ENCODE measurements at places on chromosomes 5 and 9.

DNA sequence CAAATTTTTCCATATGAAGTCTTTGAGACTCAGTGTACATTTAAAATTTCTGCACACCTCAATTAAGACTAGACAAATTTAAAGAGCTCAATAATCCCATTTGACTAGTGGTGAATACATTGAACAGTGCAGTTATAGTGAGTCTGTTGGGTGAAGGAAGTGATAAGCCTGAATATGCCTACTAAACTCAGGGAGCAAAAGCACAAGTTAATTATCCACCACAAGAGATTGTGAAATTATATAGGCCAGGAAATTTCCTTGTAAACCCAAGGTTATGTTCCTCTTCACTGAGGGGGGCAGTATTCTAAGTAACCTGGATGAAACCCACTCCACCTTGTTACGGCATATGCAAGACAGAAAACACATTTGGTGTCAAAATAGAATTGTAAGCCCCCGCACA lies 612.9 kb upstream of the DAB2 start:
- no peak for DNase-seq

- no peak for DNase-seq
Observed at GRCh38 chr5:1708592-1709141, 91.0 kb downstream of the MRPL36 start.

GRCh38 chr5:75659791-75660450 lies 48.7 kb downstream of the ANKDD1B start:
- no peak for DNase-seq

DNA sequence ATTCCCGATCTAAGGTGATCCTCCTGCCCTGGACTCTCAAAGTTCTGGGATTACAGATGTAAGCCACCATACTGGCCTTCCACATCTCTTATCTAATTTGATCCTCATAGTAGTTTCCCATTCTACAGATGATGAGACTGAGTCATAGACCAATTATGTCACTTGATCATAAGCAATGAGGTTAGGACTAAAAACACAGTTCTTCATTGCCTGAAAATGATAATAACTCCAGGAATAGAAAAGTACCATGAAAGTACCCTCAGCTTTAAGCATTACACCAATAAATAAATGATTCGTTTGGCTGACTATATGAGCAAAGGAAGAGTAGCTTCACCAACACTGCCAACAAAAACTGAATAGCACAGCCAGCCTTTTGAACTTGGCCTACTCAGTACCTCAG lies 389.5 kb downstream of the ACTL7B start:
- no peak for DNase-seq

DNA sequence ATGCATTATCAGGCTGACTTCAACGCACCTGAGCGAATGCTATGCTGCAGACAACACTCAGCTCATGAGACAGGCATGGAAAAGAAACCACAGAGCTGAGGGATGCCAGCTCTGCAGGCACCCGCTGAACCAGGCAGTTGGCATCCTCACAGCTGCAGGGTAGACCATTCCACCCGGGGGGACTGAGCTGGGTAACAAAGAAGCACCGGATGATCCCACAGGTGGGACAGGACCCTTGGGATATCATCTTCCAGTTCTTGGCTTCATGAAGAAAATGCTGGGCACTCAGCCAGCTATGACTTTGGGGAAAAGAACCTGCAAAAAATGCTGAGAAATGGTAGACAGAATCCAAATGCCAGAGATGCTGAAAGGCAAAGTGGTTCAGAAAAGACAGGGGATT lies 9.6 kb downstream of the EPB41L4B start:
- no peak for DNase-seq

DNA sequence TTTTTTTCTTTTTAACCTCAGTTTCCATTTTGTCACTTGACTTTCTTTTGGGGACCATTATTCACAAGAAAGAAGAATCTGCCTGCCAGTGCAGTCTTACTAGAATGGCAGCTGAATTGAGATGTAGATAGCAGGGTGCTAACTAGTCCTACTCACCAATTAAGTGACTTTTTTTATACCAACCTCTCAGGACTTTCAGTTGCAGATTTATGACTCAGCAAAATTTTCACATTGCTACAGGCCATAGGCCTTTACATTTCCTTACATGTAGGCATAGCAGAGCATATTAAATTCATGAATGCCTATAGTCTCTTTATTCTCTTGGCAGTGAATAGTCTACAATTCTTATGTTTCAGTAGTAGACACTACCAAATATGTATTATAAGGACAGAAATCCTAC lies 54.0 kb upstream of the FKTN start:
- DNase-seq = peak; percentile 15

GRCh38 chr9:127570533-127571111 lies 41.5 kb upstream of the STXBP1 start:
- DNase-seq = no peak

- DNase-seq = no peak
Observed at GRCh38 chr5:123808461-123809380, 296.7 kb downstream of the CSNK1G3 start.

DNA sequence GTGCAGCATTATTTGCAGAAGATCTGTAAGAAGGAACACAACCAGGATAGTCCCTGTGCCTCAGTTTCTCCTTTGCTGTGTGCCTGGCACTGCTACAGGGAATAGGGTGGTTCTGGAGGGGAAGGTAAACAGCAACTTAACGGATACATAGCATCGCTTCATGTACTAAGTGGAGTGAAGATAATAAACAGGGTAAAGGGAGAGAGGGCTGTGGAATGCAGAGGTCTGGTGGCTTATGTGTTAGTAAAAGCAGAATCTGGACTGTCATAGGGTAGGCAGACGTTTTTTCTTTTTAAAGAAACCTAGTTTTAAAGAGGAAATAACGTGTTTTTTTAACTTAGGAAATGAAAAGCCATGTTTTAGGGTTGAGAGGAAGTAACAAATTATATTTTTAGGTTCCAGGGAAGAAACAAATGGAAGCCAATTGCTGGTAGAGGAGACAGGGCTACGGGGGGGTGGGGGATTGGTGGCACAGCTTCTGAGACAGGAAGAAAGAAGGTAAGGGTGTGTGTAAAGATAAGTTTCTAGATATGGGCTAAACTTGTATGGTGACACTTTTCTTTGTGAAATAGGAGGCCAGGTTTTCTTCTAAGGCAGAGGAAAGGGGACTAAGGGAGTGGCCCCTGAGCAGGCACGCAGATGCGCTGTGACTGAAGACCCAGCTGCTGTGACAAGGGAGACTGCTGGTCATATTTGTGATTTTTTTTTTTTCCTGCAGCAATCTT lies 1.3 kb downstream of the GNG10 start:
- DNase-seq = peak; percentile 34

DNA sequence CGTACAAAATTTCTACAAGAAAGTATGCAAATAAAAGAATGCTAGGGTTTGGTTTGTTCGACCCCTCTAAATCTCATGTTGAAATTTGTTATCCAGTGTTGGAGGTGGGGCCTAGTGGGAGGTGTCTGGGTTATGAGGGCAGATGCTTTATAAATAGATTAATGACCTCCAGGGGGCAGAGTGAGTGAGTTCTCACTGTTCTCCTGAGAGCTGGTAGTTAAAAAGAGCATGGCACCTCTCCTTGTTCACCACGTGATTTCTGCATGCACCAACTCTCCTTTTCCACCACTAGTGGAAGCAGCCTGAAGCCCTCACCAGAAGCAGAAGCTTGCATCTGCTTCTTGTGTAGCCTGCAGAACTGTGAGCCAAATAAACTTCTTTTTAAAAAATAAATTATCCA lies 50.4 kb upstream of the FAM170A start:
- peak; percentile 67 for DNase-seq

DNA sequence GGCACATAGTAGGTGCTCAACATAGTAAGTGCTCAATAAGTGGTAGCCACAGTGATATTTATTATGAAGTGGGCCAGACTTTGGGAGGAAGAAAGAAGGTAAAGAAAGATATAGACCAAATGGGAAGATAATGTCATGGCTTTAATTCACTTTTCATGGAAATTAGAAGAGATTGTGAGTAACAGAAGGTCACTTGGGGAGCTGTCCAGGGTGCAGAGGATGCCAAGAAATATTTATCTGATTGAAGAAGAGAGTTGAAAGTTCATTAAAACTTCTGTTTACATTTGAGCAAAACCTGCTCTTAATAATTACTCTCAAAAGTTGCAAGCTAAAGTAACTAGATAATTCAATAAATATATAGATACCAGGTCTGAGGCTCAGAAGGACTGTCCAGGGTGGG lies 28.3 kb upstream of the IL33 start:
- no peak for DNase-seq

DNA sequence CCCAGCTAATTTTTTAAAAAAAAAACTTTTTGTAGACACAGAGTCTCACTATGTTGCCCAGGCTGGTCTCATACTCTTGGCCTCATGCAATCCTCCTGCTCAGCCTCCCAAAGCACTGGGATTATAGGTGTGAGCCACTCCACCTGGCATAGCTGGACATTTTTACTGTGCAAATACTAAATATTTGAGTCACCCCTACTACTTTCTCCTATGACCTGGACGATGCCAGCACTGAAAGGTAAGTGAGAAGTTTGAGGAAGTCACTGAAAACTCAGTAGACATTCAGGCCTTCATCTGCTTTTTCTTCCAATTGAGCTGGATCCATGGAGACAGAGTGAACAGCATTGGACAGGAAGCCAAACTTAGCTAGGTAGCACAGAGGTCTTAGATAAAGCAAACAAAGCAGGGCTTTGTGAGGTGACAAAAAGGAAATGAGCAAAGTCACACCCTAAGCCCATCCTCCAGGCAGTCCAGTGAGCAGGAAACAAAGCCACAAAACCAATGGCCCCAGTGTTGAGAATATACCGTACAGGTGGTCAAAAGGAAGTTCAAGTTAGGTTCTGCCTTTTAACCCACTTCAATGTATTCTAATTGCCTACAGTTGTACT lies 192.6 kb upstream of the RASA1 start:
- no peak for DNase-seq

GRCh38 chr9:119763260-119763659 lies 394.0 kb upstream of the BRINP1 start:
- no peak for DNase-seq
